ENCODE measurements at places on chromosomes 11 and 22.

GRCh38 chr11:73466643-73467042, 90.4 kb downstream of the RELT start:
- DNase-seq: no peak

- no peak for DNase-seq
Measured at GRCh38 chr11:70158201-70158600, 44.9 kb upstream of the FADD start.

DNA sequence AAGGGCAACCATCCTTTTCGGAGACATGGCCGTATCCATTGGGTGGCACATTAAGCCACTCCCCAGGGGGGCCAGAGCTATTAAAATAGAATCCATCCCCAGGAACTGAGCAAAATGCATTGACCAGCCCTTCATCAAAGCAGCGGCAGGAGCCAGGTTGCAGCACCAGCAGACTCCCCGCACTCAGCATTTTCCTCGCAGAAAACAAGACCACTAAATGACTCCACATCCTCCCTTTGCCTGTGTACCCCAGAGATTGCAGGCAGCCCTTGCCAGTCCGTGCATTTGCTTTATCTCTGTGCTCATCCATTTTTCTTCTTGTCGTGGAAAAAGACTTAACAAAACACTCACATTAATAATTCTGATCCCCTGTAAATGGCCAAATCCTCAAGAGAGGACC, 144.4 kb upstream of the LARGE1 start:
- no peak for DNase-seq

DNA sequence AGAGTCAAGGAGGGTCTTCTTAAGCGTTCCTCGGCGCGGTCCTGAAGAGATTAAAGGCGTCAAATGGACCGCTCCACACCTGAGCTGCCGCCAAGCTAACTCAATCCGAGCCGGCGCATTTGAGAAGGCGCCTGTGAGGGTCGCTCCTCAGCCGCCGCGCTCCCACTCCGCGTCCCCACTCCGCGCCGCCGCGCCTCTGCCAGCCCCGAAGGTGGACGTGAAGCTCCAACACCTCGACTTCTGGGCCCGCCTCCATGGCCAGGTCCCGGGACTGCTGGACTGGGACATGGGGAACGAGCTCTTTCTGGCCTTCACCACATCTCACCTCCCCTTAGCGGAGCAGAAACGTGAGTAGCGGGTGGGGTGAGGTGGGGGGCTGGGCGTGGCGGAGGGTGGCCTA, at the start of gene FOXR1:
Gene FOXR1, plus strand, starts transcription at position 116 of the 400 bp plus-strand sequence. Its CDS starts 171 bp downstream, at position 287.
- DNase-seq: no peak
